D341Med (cell line): ENCODE measurements at places on chromosomes 5 and 9.
A peak's percentile ranks its signal among the peaks of the same experiment; 100 is the strongest.

GRCh38 chr5:156942064-156942463 is 21.0 kb downstream of the TIMD4 start:
- DNase-seq: no peak

DNA sequence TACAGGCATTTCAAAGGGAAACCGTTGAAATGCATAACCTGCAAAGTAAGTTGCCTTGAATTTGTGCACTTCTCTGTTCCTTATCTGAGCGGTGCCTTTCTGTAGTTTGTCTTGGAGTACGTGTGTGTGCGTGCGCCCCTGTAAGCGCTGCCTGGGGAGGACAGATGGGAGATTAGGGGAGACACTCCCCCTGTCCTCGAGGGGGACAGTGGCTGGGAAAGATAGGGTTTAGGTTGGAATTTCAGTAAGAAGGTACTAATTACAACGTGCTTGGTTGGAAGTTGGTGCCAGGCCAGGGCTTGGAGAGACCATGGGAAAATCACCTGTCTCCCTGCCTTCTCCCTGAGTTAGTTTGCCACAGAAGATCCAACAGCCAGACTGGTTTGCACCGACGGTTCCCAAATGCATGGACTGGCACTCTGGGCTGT is 73.2 kb downstream of the PIK3R1 start:
- peak; percentile 26 for DNase-seq

DNA sequence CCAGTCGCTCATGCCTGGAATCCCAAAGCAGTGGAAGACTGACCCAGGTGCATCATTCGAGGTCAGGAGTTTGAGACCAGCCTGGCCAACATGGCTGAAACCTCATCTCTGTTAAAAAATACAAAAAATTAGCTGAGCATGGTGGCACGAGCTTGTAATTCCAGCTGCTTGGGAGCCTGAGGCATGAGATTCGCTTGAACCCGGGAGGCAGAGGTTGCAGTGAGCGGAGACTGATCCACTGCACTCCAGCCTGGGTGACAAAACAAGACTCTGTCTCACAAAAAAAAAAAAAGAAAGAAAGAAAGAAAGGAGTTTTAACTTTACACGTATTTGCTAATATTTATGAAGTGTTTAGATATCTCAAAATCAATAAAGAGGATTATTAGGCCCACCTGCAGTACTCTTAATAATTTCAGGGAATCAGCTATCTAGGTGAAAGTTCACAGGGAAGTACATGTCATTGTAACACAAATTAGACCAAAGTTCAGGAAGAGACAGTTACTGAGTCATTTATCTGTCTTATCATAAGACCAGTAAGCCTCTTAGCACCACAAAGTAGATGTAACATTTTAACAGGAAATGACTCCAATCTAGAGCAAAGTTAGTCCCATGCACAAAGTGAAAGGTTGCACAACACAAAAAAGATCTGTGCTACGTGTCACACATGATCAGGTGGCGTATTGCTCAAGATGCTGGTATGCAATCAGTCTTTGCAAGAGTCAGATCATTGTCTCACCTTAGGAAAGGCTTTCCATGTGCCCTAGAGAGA is 34.1 kb upstream of the PLIN2 start:
- DNase-seq: no peak

GRCh38 chr5:139272471-139273321 is 20.8 kb upstream of the MATR3 start:
- DNase-seq: no peak
